ENCODE measurements at places on chromosomes 5 and 9.
A peak's percentile ranks its signal among the peaks of the same experiment; 100 is the strongest.

DNA sequence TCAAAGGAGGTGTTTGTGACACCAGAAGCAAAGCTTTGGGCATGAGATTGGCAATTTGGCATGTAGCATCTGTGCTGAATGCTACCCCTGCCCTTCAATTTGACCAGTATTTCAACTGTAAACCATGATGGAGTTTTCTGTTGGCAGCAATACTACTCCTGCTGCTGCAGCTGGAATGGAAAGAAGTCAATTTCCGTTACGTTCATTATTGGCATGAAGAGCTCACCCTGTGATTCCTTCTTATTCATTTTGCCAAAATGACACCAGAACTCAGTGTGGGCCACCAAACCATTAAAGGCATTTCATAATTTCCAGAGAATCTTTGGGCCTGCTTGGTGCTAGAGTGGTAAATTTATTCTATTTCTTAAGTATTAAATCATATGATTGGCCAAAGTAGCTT is 433.1 kb upstream of the DMAC1 start:
- DNase-seq = no peak

GRCh38 chr5:107500840-107501239 is 169.9 kb downstream of the EFNA5 start:
- no peak for DNase-seq

DNA sequence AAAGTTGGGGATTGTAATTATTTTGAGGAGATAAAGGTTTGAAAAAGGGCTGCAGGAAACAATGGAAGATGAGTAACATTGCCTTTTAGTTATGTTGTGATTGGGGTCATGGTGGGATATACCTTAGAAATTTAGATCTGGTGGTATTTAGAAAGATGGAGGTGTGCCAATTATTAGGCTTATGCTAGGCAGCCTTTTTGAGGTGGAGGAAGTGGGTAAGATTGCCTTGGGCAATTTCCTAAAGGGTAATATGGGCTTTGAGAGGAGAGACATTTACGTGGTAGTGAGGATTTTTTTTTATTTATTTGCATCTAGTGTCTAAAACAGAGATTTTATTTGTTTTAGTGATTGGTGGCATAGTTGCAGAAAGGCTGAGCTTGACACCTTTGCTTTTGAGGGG is 10.5 kb downstream of the HSPA4 start:
- DNase-seq = no peak

DNA sequence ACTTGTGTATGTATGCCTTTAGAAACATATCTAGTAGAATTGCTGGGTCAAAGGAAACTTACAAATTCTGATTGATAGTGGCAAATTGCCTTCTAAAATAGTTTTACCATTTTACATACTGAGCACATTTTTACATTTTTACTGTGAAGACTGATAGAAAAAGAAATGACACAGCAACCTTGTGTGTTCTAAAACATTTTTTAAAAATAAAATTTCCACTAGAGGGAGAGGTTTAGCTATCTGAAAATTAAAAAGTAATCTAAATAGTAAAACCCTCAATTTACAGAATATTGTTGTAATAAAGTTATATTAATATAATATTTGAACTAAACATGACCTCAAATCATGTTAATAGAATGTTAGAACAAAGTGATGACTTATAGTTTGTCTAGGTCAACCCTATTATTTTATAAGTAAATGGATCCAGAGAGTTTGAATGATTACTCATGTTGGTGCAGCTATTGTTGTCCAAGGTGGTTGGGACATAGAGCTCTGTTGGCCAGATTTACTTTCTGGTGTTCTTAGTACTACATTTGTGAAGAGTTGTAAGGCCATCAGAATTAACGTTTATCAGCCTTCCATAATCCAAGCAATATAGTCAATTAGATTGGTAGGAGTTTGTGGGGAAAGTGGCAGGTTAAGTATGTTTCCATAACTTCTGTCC is 17.2 kb downstream of the CENPP start:
- DNase-seq = no peak

GRCh38 chr5:90865180-90865579 is 306.6 kb downstream of the ADGRV1 start:
- peak; percentile 22 for DNase-seq

DNA sequence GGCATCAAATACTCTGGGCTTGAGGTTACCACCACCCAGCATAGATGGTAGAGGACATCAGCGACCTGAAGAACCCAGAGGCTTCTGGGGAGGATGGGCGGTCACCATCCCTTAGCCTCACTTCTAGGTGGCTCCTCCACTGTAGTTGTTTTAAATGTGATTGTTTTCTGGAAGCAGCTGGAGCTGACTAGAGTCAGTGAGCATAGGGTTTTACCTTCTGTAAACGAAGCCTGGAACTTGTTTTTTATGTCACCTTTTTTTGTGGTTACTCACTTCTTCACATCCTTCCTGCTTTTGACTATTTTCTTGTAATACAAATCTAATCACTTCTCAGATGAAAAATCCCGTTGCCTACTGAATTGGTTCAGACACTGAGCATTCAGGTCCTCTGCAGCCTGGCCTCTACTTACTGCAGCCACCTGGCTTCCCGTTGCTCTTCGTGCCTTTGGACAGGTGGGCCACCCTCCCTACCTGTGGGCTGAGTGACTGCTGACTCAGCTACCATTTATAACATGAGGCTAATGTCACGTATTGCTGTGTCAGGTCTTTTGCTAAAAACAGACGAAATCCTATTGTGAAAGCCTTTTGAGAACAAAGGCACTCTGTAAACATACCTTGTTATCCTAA is 167.8 kb downstream of the MAN2A1 start:
- DNase-seq = no peak

DNA sequence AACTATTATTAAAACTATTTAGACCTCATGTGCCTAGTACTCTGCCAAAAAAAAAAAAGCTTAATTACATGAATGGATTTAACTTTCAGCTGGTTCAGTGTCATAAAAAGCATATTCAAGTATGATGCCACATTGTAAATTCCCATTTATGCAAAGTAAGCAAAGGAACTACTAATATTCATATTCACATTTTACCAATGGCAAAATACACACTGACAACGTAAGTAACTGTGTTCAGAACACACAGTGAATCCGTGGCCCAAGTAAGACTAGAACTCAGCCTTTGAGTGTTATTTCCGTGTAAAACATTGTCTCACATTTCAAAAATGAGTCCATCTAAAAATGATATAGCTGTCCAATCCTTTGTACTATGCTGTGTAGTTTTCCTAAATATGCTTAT is 56.8 kb downstream of the PPP2R2B start:
- DNase-seq = no peak

DNA sequence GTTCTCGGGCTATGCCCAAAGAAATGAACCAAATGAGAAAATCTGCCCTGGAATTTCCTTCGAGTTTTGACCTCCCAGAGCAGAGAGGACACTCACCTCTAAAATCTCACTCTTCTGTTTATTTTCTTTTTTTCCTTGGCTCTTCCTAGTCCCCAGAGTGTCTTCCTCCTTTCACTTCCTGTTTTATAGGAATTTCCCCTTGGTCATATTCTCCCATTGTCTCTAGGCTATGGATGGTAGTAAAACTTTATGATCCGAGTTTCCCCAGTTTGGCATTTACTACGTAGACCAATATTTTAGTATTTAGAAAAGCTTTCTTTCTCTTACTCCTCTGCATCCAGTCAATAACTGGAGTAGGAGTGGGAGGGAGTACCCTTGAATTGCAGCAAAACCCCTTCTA is 354.5 kb upstream of the ZNF608 start:
- DNase-seq = no peak

DNA sequence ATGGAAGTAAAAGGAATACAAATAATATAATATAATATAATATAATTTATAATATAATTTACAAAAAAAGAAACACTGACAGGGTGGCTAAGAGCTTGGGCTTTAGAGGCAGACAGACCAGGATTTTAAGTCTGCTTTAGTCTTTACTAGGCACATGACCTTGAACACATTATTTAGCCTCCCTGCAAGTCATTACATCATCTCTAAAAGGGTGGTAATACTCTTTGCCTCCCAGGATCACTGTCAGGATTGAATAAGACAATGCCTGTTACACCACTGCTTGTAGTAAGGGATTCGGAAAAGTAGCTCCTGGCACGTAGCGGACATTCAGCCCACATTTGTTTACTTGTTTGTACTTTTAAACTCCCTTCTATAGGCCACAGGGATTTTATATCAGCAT is 199.8 kb downstream of the GRIA1 start:
- no peak for DNase-seq

- no peak for DNase-seq
These were observed 184.2 kb downstream of the FANCC start for GRCh38 chr9:95133325-95133705.

DNA sequence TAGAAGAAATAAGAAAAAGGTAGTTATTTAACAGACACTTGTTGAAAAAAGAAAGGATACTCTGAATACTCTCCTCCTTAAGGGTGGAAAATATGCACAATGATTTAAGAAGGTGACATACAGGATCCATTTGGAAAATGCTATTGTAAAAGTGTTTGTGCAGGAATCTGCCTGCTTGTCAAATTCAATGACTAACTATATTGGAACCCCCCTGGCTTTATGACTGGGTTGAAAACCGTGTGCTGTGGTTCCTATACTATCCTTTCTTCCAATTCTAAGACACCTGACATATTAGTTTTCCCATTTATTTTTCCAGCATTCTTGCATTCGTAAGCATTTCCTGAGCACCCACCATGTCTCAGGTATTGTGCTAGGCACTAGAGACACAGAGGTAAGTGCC is 220.0 kb downstream of the GLIS3 start:
- DNase-seq = no peak

GRCh38 chr9:114804505-114804904 is 1.3 kb downstream of the TNFSF15 start:
- DNase-seq = no peak

DNA sequence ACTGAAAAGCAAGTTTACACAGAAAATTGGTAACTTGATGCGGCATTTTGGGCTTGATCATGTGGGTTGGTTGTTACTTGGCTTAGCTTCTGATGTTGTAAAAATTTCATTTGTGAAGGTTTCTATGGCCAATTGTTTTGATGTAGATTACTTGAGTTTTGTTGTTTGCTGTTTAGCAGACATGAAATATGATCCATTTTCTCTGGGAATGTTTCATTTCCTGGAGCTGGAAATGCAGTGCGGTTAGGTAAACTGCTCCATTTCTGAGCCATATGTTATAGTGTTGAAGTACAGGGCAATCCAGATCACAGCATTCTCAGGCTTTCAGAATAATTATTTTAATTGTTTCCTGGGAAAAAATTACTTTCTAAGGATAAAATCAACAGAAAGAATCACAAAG is 396.9 kb downstream of the ENC1 start:
- DNase-seq = no peak

- no peak for DNase-seq
These were observed 27.6 kb downstream of the EGFLAM start for GRCh38 chr5:38286002-38286401.

DNA sequence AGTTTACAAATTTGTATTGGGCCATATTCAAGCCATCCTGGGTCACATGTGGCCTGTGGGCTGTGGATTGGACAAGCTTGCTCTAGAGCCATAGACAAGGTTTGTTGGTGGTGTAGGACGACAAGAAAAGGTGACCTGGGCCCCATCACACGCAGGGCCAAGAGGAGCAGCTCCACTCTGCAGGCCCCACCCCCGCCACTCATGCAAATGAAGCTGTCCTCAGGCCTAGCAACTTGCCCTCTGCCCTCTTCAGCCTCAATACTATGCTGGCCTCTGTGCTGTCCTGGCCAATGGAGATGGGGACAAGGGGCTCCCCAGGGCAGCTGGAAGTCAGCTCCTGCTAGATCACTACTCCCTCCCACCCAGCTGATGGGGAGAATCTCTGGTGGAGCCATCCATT is 55.2 kb upstream of the TMEM252 start:
- no peak for DNase-seq

DNA sequence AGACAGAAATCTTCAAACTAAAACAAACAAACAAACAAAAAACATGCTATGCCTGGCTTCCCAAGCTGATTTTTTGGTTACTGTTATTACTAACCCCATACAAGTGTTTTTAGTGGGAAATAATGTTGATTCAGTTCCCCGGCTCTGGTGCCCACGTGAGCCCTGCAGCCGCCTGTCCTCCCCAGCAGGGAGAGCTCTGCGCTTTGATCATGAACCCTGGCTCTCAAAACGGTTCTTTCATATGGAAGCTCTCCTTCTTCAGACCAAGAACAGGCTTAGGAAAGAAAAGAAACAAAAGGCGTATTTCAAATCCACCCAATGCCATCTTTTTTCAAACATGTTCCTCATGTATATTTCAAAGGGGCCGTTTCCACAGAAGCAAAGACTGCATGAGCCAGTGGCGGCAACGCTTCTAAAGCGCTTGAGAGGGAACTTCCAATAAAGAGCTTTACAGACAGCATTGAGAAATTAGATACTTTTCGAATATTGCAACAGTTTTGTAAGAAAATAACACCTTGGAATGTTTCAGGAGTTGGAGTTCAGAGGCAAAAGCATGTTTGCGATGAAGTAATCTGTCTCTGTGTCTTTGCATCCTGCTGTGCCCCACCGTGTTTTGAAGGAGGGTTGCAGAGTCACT is 74.8 kb downstream of the ICE1 start:
- peak; percentile 52 for DNase-seq

GRCh38 chr9:38284039-38284575 is 108.4 kb upstream of the ALDH1B1 start:
- DNase-seq = no peak

DNA sequence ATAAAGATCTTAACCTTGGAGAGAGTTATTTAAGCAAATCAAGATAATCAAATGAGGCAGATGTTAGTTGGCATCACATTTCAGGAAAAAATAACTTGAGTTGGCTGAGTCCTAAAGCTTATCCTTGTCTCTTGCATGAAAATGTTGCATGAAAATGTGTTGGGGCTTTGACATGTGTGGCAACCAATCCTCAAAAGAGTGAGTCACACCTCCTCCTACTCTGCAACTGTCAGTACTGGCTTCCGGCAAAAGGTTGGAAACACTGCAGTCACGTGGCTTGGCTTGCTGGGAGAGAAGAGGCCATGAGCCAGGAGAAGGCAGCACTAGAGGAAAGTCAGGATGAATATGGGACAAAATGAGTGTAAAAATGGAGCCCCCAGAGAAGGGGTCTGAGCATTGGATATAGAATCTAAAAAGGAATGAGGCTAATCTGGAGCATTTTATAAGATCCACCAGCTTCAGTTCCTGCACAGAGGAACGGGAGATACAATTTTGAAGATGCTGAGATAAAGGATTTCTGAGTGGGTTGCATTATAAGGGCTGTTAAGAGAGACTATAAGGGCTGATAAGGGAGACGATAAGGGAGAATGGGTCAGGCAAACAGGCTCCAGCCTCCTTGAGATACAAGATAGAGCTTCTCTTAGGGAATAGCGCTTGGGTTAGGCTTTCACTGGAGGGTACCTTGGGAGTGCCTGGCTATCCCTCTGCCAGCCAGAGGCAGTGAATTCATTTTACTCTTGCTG is 43.1 kb downstream of the SPATA31D1 start:
- no peak for DNase-seq

- DNase-seq = no peak
These were observed 6.4 kb downstream of the ZNF608 start for GRCh38 chr5:124740071-124740470.

GRCh38 chr5:9538504-9538903 is 7.4 kb downstream of the SEMA5A start:
- DNase-seq = no peak
